Stimulated activated CD4-positive, alpha-beta T cell treated with anti-CD3 and anti-CD28 coated beads, Interleukin-15, amount 100 ng/mL, for 24 hours (primary cell): ENCODE measurements at places on chromosomes 6 and 20.

GRCh38 chr6:101113468-101114260 is 232.5 kb upstream of the ASCC3 start:
- no peak for DNase-seq

DNA sequence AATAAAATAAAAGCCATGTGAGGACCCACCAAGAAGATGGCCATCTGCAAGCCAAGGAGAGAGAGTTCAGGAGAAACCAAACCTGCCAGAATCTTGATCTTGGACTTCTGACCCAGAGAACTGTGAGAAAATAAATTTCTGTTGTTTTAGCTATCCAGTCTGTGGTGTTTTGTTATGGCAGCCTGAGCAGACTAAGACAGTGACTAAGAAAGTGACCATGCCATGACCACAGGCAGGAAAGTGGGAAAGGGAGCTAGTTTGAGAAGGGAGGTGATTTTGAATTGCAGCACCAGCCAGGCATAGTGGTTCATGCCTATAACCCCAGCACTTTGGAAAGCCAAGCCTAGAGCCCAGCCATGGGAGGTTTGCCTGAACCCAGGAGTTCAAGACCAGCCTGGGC is 21.9 kb upstream of the C6orf62 start:
- DNase-seq: no peak

DNA sequence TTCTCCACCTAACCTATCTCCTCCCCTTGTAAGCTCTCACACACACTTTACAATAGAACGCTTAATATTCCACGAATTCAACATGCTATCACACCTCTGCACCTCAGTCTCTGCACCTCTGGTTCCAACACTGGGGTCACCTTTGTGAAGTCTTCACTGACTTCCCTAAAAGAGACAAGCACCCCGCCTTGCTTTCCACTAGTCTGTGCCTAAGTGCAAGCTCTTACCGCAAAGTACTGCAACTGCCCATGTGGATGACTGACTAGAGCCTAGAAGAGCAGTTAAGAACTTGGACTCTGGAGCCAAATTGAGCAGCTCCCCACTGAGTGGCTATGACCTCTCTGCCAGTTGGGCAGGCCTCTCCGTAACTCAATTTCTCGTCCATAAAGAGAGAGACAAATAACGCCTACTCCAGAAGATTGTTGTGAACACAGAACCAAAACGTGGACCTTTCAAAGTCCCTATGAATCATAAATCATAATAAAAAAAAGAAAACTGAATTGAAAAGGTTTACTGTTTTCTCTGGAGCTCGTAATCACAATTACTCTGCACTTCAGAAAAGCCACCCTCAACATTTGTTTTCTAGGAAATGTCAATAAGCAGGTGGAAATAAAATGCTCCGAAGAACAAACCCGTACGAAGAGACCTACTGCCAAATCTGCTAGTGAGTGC is 1.2 kb downstream of the IFNGR1 start:
- DNase-seq: no peak

DNA sequence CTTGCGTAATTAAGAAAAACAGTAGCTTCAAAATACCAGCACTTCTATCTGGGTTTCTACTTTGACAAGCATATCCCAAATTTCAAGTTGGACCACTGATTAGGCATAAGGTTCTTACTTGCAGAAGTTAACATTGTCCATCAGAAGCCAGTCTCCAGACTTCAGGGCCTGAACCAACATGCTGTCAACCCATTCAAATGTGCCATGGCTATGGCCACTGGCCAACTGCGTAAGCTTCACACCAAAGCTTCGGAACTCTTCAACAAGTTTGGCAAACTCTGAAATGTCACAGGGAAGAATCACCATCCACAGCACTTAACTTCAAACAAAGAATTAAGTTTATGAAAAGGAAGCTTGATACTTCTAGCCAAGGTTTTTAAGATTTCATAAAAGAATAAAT is 78.0 kb upstream of the LYRM2 start:
- no peak for DNase-seq

DNA sequence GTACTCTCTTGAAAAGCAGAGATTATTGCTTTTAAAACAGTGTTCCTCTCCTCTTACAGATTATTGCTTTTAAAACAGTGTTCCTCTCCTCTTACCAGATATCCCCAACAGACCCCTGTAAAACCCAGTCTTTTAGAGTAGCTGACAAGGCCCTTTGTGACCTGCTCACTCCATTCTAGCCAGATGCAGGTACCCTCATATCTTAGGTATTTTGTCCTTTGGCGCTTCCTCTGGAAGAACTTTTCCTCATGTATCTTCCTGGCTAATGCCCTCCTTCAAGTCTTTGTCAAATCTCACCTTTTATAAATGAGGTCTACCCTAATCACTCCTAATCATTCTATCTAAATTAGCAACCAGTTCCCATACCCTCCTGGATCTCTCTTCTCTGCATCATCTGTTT is 536.0 kb downstream of the BTBD3 start:
- DNase-seq: no peak

GRCh38 chr6:154071711-154072110 is 32.7 kb downstream of the OPRM1 start:
- no peak for DNase-seq

- DNase-seq: no peak
These were observed 39.4 kb upstream of the PMEPA1 start for GRCh38 chr20:57749131-57749690.
